ENCODE measurements at places on chromosomes 6 and 20. TPM values are rescaled to one million over a fixed set of nuclear protein-coding genes. Genes with fewer than 3 reads are reported as not detected.

DNA sequence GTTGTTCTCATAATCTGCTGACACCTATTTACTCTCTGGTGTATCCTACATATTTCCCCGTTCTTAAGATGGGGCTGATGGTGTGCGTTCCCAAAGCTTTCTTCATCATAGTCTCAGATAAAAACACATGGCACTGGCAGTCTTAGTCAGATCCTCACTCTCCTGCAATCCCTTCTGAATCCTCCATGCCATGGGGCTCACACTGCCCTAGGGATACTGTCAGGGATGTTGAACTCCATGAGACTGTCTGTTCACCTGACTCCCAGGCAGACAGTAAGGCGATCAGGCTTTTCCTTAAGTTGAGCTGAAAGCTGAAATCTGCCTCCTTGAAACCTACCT lies 76.0 kb downstream of the SLX4IP start:
- DNase-seq: no peak
- H3K27me3 ChIP-seq: no peaks in the 10 kb centered on the region
- no peak overlapping the region for H3K4me3 ChIP-seq
- peaks cover 43% of the 10 kb centered on the region for H3K4me1 ChIP-seq
- no peaks in the 10 kb centered on the region for H3K36me3 ChIP-seq

DNA sequence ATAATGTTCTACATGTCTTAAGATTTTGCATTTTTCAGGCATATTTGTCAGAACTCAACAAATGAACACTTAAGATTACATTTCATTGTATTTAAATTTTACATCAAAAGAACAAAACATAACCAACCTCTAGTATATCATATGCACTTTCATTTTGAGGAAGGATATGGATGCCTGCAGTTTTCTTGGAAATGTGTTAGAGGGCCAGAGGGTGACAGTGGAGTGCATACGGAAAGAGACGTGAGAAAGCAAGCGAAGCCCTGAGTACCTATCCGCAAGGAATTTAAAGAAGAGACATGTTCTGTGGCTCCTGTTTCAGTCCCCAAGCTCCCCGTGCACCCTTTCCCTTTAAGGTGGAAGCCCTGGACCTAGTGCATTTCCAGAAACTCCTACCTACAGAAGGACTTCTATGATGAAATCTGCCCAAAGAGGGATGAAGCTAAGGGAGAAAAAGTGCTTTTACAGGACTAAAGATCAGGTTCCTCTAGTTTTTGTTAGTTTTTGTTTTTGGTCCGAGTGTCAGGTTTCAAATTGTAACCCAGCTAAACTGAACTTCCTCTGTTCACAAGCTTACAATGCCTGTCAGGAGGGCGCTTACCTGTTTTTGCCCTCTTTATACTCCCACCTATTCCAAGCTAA lies 38.8 kb downstream of the EZR start:
- peaks cover 75% of the 10 kb centered on the region for H3K36me3 ChIP-seq
- no peak overlapping the region for H3K4me3 ChIP-seq
- H3K4me1 ChIP-seq: peaks cover 3% of the 10 kb centered on the region
- H3K27me3 ChIP-seq: no peaks in the 10 kb centered on the region

The FNDC11 gene
- total RNA-seq: 6.5 TPM

GRCh38 chr6:56959938-56960337 lies 5.0 kb downstream of the BEND6 start:
- peaks cover 12% of the 10 kb centered on the region for H3K4me1 ChIP-seq
- no peak for DNase-seq
- H3K27ac ChIP-seq: no peak overlapping the region
- H3K4me3 ChIP-seq: no peak overlapping the region

GRCh38 chr6:17167327-17167979 lies 65.6 kb downstream of the STMND1 start:
- no peaks in the 10 kb centered on the region for H3K4me1 ChIP-seq
- H3K4me3 ChIP-seq: no peak overlapping the region
- no peaks in the 10 kb centered on the region for H3K36me3 ChIP-seq
- no peaks in the 10 kb centered on the region for H3K27me3 ChIP-seq

The WFDC10B gene
- 1.8 TPM for total RNA-seq

The CFAP61 gene
- 6.4 TPM for total RNA-seq

DNA sequence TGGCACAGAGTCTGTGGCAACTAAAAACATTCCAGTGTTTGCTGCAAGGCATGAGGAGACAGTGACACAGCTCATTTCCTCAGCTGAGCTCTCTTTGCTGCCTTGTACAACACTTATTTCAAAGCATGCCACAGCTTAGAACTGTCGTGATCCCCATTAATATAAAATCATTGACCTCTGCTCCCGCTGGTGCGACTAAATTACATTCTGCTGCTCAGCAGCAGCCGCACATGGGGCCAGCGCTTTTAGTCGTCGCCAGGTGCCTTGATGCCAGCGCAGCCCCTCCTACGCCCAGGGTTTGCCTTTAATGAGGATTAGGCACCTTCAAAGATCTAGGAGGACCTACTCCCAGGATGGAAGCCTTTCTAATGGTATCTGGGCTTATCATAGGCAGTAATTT lies 717.9 kb upstream of the POU3F2 start:
- no peak overlapping the region for H3K27ac ChIP-seq
- no peaks in the 10 kb centered on the region for H3K36me3 ChIP-seq
- peak; percentile 38 for DNase-seq
- H3K27me3 ChIP-seq: no peaks in the 10 kb centered on the region

GRCh38 chr6:15048367-15048766 lies 197.5 kb upstream of the JARID2 start:
- no peaks in the 10 kb centered on the region for H3K4me1 ChIP-seq
- no peaks in the 10 kb centered on the region for H3K27me3 ChIP-seq
- H3K27ac ChIP-seq: no peak overlapping the region
- no peak overlapping the region for H3K4me3 ChIP-seq

DNA sequence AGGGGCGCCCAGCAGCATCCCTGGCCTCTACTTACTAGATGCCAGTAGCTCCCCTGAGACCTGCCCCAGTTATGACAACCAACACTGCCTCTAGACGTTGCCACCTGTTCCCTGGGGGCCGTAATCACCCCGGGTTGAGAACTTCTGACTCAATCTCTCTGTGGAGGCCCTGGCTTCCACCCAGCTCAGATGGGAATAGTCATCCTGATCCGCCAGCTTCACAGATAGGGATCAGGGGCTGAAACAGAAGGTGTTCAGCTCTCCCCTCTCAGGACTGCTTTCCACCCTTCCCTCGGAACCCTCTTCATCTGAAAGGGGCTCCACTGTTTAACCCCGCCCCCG lies 3.3 kb downstream of the CAPN11 start:
- DNase-seq: no peak

The GPX5 gene
- total RNA-seq: not detected

GRCh38 chr6:13384966-13385365 lies 56.6 kb upstream of the TBC1D7 start:
- H3K27ac ChIP-seq: peak overlapping the region; percentile 14
- H3K36me3 ChIP-seq: no peaks in the 10 kb centered on the region
- DNase-seq: no peak
- no peak overlapping the region for H3K4me3 ChIP-seq

Data from upper lobe of left lung (tissue), 6 donors.